Fibroblast of villous mesenchyme (primary cell): ENCODE measurements at places on chromosomes 7 and 10. TPM values are rescaled to one million over a fixed set of nuclear protein-coding genes. Genes with fewer than 3 reads are reported as not detected.
A peak's percentile ranks its signal among the peaks of the same experiment; 100 is the strongest.

The RHOBTB1 gene
- total RNA-seq, result 26.8 and 42.2 TPM in 2 replicates

The SAMD9L gene
- total RNA-seq, result 18.0 and 40.6 TPM in 2 replicates

The RASSF4 gene
- total RNA-seq, result 6.0 and 6.8 TPM in 2 replicates

The H2BK1 gene
- not detected in 2 replicates for total RNA-seq

The FANK1 gene
- 2.9 and 3.0 TPM in 2 replicates for total RNA-seq

The MRLN gene
- not detected in 2 replicates for total RNA-seq

The OTUD1 gene
- 5.2 and 6.0 TPM in 2 replicates for total RNA-seq

The TAS2R41 gene
- not detected in 2 replicates for total RNA-seq

The BMPR1A gene
- 54.4 and 70.8 TPM in 2 replicates for total RNA-seq

The MMS19 gene
- 64.1 and 82.0 TPM in 2 replicates for total RNA-seq

The PRKG1 gene
- 19.0 and 38.7 TPM in 2 replicates for total RNA-seq

The INSYN2A gene
- under 0.01 TPM in 2 replicates for total RNA-seq

The FAM241B gene
- not detected in 2 replicates for total RNA-seq

The RNF133 gene
- total RNA-seq, result 0.32 and 0.86 TPM in 2 replicates

The SNCG gene
- total RNA-seq, result 3.5 and 4.8 TPM in 2 replicates

The FOXK1 gene
- 30.6 and 32.8 TPM in 2 replicates for total RNA-seq

- DNase-seq, result no peak
Observed at GRCh38 chr10:123911866-123912265, 20.3 kb upstream of the CPXM2 start.

DNA sequence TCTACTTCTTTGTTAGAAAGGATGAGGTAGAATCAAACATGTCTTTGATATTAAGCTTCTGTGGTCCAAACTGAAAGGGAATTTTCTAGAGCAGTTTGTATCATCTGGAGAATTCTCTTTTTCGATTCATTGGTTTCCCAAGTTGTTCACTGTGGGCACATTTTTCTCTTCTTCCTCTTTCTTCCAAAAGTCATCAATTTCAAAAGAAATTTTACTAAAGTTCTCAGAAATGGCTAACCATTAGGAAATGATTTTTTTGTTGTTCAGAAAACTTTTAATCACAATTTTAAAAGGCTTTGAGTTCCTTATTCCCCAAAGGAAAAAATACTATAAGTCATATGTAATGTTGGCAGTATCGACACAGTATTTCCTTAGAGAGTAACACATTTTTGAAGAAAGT is 28.3 kb upstream of the CCDC6 start:
- no peak for DNase-seq

DNA sequence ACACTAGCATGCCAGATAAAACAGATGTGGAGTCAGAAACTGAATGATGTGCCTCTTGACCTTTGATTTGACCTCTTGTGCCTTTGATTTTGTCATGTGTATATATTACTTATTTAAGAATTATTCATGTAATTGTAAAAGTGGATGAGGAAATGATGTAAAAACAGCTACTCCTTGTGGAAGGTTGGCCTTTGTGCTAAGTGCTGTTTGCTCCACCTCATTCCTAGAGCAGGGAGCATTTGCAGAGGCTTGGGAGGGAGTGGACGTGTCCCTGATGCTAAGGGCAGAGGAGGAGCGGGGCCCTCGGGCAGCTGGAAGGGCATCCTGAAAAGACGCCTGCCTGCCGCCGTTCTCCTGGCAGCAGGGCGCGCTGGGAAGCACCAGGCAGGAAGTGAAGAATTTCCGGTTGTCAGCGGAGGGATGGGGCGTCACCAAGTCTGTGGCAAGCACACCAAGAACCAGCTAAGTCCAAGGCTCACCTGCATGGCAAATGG is 197.6 kb upstream of the ZNF32 start:
- DNase-seq, result peak; percentile 54

- DNase-seq, result no peak
Observed at GRCh38 chr10:29961351-29961750, 98.0 kb downstream of the JCAD start.

DNA sequence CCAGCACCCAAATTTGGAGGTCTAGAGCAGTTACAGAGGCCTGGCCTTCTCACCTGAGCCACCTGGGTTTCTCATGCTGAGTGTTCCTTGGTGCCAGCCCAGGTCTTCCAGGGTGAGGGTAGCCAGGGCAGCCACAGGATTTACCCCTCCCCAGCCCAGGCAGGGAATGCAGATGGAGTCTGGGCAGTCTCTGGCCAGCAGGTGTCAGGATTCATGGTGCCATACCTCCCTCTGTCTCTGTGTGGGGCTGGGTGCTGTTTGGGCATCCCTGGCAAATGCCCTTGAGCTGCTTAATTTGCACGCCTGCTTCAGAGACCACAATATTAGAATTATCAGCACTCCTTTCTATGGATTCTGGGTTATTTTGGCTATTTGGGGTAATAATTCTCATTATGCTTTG is 246.7 kb downstream of the GFRA1 start:
- no peak for DNase-seq

GRCh38 chr10:31242902-31243301 is 76.1 kb upstream of the ZEB1 start:
- DNase-seq, result peak; percentile 84

GRCh38 chr10:11270135-11270857 is 252.6 kb downstream of the CELF2 start:
- peak; percentile 37 for DNase-seq

GRCh38 chr7:22488643-22489462 is 11.1 kb downstream of the STEAP1B start:
- DNase-seq, result peak; percentile 67

GRCh38 chr7:17239683-17240521 is 58.5 kb upstream of the AHR start:
- peak; percentile 69 for DNase-seq

DNA sequence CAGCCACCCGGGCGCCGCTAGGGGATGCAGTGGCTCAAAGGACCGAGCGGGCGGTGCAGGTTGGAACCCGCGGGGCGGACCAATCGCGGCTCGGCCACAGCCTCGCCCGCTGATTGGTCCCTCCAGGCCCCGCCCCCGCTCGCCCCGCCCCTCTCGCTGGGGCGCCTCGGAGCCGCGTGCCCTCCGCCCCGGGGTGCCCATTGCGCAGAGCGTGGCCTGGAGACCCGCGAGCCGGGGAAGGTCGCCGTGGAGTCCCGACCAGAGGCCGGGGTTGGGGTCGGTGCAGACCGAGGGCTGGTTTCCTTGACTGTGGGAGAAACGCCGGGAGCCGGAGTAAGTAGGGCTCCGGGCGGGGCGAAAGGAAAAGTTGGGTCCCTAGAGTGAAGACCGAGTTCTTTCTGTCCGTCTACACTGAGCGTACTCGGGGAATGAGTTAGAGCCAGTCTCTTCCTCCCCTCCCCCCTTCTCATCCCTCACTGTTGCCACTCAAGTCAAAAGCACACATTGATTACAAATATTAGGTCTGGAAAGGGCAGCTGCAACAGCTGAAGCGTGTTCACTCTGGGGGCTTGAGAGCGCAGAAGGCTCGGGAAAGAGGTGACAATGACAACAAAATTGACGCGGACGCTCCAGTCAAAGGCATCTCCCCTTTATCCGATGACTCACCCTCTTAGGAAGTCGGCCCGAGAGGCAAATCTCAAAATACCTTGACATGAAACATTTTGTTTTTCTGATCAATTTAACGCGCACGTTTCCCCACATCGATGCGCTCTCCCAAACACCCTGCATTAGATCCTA is 843 bp upstream of the GATA3 start:
- DNase-seq, result peak; percentile 75

GRCh38 chr7:157846271-157846670 is 509.5 kb downstream of the DNAJB6 start:
- no peak for DNase-seq

DNA sequence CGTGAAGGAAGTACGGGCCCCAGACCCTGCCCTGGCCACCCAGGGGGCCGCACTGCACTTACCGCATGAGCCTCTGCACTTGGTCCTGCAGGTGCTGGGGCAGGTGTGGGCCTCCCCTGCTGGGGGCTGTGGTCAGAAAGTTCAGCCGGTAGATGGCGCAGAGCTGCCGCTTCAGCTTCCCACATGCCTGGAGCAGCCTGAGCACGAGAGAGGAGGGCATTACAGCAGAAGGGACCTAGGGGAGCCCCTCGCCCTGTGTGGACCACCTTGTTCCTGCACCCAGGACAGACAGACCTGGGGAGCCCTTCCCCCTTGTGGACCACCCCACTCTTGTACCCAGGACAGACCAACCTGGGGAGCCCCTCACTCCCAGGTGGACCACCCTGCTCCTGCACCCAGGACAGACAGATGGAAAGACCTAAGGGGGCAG is 8.7 kb upstream of the PYROXD2 start:
- DNase-seq, result no peak

DNA sequence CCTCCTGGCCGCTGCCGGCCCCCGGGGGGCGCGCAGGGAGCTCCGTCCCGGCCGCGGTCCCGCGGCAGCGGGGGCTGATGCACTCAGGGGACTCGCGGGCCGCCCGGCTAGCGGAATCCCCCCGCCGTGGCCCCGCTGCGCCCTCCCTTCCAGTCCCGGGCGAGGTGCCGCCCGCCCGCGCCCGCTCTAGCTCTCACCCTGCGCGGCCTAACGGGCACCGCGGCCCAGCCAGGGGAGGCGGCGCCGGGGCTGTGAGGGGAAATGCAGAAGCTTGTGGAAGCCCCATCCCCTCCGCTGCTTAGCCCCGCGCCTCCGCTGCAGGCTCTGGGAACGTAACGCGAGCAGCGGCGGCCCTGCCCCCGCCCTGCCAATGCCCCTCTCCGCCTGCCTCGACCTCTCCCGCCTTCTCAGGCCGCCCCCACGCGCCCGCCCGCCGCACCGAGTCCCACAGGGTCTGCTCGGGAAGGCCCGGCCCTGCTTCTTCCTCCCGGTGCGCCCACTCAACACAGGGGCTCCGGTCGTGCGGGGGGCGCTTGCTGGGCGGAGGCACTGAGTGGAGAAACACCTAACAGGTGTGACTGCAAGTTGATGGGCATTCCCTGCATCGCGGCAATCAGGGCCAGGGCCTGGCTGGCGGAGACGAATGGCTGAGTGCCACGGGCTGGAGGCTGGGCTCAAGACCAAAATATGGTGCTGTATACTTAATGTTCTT is 384 bp upstream of the TMEM229A start:
- no peak for DNase-seq

GRCh38 chr10:52566471-52567246 is 205.9 kb downstream of the MBL2 start:
- peak; percentile 81 for DNase-seq

GRCh38 chr10:122204691-122205489 is 66.2 kb upstream of the BTBD16 start:
- DNase-seq, result no peak

- peak; percentile 22 for DNase-seq
Observed at GRCh38 chr7:84337429-84337828, 142.8 kb upstream of the SEMA3A start.

- DNase-seq, result peak; percentile 7
Observed at GRCh38 chr10:67976292-67977245, 92.1 kb downstream of the SIRT1 start.

DNA sequence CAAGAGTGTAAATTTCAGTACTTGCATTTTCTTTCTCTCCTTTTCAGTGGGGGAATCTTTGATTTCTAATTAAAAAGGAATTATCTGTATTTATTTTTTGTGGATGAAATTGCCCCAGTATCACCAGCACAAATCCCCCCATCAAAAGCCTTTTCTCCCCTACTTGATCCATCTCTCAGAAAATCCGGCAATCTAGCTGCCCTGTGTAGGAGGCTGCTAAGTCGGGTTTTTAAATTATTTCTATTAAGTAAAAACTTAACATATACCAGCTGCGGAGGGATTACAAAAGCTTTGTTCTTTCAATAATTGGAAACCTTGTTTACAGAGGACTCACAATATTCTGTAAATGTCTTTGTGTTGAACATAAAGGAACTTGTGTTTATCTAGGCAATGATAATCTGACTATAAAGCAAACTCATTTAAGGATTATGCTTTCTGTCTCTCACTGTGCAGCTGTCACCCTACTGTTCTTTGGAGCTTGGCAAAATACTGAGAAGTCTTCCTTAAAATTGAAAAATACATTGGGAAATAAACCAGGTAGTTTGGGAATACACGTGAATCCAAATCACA is 177.4 kb upstream of the PRR15 start:
- no peak for DNase-seq

- DNase-seq, result no peak
Observed at GRCh38 chr7:16419859-16420258, 1.5 kb downstream of the CRPPA start.

DNA sequence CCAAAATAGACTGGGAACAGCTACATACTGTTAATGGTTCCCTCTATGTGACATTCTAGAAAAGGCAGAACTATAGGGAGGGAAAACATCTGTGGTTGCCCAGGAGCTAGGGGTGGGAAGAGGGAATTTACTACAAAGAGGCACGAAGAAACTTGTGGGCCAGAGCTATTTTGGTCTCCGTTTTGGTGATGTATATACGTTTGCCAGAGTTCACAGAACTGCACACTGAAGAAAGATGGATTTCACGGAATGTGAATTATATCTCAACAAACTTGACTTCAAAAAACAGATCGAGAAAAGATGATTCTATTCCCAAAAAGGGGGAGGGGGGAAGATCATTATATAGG is 386 bp upstream of the AS3MT start:
- no peak for DNase-seq

GRCh38 chr10:75971402-75972211 is 540.2 kb downstream of the LRMDA start:
- DNase-seq, result peak; percentile 89

- no peak for DNase-seq
Observed at GRCh38 chr7:16874066-16874465, 7.7 kb downstream of the AGR3 start.

- no peak for DNase-seq
Observed at GRCh38 chr10:116255886-116256751, 16.9 kb downstream of the GFRA1 start.

- DNase-seq, result peak; percentile 5
Observed at GRCh38 chr10:87816898-87817608, 973 bp downstream of the ATAD1 start.

DNA sequence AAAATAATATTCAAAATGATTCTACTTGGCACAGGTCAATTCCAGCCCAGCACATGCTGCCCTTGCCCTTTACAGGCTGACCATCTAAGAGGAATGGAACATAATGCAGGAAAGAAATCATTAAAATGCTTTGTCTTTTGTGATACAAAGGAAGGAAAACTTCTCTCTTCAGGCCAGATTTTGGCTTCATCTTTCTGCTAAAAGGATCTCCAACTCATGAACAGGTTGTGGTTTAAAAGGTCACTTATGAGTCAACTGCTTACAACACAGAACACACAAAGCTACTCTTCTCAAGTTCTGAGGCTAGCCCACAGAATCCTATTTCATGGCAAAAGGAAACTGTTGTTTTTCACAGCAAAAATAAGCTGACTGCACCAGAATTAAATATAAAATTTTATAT is 197.1 kb downstream of the DOCK4 start:
- peak; percentile 43 for DNase-seq

- no peak for DNase-seq
Observed at GRCh38 chr10:100996678-100997359, 2.8 kb upstream of the LZTS2 start.

DNA sequence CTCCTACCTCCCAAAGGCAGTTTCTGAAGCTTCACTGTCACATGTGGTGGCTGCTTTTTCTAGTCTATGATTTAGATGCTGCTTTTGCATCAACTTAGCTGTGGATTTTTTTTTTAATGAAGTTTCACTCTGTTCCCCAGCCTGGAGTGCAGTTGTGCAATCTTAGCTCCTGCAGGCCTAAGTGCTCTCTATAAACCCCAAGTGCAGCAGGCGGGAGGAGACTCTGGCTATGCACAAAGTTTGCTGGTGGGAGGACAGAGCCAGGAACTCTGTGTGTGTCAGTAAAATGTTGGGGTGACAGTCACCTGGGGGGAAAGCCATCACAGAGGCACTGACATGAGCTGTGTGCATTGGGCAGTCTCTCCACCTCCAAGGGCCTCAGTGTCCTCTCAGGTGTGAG is 138.8 kb upstream of the FAM20C start:
- no peak for DNase-seq

- DNase-seq, result no peak
Observed at GRCh38 chr7:98250789-98251188, 1.2 kb downstream of the TECPR1 start.

GRCh38 chr7:115471891-115472290 is 550.0 kb downstream of the MDFIC start:
- peak; percentile 35 for DNase-seq
